Hepatocyte (in vitro differentiated cells): ENCODE measurements at places on chromosomes 3 and 15.

DNA sequence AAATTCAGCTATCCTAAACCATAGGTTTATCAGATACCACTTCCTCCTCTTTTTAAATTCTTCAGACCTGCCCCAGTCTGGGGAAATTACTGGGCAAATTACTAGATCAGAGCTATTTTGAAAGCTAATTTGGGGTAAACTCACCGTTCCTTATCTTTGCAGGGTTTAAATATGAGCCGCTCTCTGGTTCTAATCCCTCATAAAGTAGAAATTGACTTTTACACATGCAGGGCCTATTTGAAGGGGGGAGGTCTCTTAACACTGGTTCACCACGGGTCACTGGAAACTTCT, 11.0 kb upstream of the MEIS2 start:
- DNase-seq = no peak

DNA sequence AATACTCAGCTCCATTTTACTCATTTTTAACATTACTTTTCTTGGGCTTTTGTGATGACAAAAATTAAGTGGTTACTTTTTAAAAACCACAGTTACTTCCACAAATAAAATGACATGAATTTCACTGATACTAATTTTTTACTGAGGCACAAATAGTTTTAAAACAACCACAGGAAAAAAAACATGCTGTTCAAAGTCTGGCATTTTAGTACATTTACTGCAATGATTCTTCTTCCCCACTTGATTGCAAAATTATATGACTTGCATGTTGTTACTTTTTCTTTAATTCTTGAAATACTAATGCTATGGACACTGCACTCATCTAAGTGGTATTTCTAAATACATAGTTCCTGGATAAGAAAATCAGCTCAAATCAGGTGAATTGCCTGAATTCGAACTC, 24.8 kb upstream of the SLMAP start:
- DNase-seq = no peak

DNA sequence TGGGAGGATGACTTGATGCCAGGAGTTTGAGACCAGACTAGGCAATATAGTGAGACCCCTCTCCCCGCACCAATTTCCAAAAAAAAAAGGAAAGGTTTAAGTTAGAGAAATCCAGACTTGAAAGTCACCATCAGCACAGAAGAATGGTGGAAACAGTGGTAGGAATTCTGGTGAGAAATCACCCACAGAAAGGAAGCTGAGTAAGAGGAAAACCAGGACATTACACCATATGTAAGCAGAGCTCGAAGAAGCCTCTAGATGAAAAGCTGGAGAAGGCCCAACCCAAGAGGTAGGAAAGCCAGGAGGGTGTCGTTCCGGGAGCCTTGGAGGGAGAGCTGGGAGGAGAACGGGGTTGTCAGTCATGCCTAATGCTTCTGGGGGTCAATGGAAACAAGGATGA, 40.5 kb downstream of the RASGRP1 start:
- DNase-seq = no peak

DNA sequence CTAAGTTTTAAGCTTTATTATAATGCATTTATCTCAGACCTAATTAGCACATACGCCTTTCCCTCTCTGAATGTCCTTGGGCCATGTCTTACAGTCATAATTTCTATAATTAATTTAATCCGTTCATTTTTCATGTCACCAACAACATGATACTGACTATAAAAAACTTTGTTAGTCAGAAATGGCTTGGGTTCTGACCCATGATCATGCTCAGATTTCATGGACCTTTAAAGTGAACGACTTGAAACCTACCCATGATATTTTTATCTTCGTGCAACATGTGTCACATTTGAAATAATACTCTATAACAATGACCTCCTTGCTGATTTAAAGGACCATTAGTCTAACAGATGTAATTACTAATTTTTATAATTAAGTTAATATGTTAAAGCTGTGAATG, 1033.8 kb downstream of the DIPK2A start:
- DNase-seq = no peak

GRCh38 chr3:55090291-55090690, 162.4 kb upstream of the LRTM1 start:
- DNase-seq = no peak

DNA sequence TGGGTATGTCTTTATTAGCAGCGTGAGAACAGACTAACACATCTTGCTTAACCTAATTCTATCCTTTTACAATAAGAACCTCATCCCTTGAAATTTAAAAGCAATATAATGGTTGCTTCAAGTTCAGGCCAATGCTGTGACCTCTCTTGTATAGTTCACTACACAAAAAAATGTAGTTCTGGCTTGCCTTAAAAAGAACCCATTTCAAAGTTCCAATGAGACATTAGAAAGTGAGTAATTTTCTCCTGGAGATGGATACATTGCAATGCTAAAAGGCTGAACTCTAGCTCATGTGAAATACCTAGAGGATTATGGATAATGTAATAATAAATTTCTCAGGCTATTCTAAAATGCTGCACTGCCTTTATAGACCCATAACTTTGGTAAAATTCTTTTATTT, 47.8 kb downstream of the ATP13A4 start:
- no peak for DNase-seq

DNA sequence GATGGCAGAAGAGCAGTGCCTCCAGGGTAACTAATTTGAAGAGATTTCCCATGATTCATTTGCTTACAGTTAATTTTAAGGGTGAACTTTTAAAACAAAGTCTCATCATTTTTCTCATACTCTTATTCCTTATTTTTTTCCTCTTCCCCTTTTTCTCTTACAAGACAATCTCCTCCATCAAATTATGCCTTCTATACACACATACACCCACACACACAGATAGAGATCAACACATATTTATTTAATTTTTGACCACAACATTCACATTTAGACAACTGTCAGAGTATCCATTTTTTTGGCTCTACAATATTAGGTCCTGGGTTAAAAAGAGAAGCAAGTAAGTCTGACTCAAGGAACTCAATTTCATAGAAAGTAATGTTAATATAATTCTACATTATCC, 37.6 kb downstream of the AAGAB start:
- DNase-seq = no peak

GRCh38 chr3:167354751-167355150, 25.3 kb downstream of the ZBBX start:
- DNase-seq = no peak

DNA sequence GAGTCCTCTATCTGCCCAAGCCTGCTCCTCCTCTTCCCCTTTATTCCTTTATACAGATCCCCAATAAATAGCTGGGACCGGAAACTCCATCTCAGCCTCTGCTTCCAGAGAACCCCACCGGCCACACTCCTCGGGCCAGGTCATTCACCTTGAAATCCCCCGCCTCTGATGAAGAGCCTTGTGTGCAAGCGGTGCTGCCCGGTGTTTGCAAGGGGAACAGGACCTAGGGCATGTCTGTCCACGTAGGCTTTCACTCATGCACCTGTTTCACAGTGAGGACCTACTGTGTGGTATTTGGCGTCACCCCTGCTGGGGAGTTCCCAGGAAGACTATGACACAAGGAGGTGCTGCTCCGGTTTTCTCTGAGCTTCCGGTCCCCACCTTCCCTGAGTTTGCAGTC, 54.0 kb downstream of the WNT7A start:
- no peak for DNase-seq

DNA sequence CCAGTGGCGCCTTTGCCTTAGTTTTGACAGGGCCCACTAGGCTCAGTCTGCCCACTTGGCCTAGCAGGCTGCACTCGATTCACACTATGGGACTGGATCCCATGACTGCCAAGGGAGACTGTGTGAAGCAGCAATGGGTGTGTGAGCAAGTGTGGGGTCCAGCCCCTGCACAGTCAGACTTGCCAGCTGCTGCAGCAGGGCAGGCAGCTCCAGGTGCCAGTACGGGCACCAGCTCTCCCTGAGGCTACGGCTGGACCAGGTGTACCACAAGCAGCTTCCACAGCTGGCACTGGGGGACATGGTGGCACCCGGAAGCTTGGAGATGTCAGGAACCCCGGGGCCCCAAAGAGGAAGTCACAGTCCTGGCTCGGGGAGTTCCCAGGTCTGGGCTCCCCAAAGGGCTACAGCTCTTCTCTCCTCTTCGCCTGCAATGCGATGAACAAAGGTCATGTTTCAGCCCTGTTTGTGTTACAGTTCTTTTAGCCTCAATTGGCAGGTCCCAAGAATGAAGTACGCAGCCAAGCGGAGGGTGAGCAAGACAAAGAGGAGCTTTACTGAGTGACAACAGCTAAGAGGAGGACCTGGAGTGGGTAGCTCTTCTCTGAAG, 67.1 kb downstream of the PIK3CB start:
- no peak for DNase-seq

DNA sequence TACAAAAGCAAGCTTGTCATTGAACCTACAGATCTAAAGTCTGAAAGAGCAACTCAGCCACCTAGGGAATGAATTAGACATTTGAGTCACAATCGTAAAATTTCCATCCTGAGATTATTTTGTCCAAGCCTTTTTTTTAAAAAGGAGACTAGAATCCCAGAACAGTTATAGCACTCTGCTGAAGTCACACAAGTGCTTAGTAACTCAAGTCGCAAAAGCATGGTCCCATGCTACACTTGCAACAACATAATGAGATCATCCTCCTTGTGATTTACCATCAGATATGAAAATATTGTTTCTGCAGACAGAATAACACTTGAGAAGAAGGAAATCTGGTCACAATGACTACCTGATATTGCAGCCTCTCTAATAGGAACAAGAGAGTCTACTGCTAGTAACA, 106.7 kb downstream of the ZIC4 start:
- no peak for DNase-seq

- DNase-seq = no peak
Measured at GRCh38 chr3:48467473-48468267, 21.1 kb downstream of the ATRIP start.

- DNase-seq = no peak
Measured at GRCh38 chr3:196354132-196354531, 15.9 kb upstream of the TM4SF19 start.

- no peak for DNase-seq
Measured at GRCh38 chr15:58865425-58865880, 68.0 kb downstream of the SLTM start.

DNA sequence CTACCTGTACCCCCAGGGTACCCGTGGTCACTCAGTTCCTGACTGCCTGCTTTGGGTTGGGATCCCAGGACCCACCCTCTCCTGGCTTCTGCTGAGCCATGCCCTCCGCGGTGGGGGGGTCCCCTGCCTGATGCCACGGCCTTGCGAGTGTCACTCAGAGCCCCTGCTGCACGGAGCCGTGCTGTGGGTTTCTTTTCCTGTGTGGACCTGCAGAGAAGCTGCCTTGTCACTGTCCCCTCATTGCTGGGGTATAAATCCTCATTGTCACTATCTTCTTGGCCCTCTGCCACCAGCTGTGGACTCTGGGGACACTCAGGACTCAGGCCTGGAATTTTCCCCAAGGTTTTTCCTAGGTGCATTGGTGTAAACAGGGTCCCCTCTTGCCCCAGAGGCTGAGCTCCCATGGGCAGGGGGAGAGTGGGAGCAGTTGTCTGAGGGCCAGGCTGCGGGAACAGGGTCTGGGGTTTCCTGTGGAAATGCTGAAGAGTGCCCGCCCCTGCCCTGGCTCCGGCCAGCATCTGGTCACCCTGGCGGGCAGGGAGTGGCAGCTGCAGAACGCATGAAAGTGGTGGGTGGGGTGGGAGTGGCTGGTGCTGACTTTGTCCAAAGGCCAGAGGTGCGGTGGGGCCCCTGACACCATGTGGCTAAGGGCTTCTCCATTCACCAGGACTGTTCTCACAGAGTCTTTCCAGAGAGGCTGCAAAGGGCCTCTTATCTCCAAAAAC, 191.7 kb downstream of the GOLGA6L6 start:
- DNase-seq = peak; percentile 39

GRCh38 chr3:131960324-131960723, 74.5 kb downstream of the CPNE4 start:
- DNase-seq = peak; percentile 28

- no peak for DNase-seq
Measured at GRCh38 chr3:63857311-63857710, 6.3 kb downstream of the THOC7 start.

GRCh38 chr15:34853001-34853758, 57.8 kb upstream of the ACTC1 start:
- DNase-seq = no peak

DNA sequence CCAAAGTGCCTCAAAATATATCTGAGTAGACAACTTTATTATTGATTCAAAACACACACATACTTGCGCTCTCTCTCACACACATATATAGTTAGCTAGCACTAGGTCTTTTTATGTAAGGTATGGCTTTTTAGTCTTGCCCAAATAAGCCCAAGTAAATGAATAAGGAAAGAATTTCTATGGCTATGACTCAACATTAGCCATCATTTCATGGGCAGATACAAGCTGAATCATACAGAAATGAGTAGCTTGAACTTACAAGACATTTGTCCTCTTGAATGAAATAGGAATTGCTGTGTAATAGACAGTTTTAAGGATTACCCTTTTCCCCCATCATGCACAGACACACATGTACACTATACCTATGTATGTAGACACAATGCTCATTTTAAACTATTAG, 4.9 kb downstream of the CADPS start:
- no peak for DNase-seq

- no peak for DNase-seq
Measured at GRCh38 chr15:36877796-36878683, 222.3 kb downstream of the MEIS2 start.

DNA sequence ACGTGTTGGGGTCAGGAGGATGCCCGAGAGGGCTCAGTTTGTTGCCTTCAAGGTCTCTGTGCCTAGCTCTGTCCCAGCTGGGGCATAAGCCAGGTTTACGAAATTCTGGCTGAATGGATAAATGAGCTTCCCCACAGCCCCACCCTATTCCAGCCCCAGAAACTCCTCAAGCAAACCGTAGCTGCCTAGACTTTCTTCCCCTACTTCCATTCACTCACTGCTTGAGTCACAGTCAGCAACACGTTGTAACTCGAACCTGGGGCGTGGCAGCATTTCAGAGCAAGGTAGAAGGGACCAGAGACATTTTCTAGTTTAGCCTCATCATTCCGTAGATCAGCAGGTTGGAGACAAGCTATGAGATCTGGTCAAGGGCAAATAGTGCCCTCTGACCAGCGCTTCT, 24.2 kb downstream of the NMNAT3 start:
- peak; percentile 23 for DNase-seq

DNA sequence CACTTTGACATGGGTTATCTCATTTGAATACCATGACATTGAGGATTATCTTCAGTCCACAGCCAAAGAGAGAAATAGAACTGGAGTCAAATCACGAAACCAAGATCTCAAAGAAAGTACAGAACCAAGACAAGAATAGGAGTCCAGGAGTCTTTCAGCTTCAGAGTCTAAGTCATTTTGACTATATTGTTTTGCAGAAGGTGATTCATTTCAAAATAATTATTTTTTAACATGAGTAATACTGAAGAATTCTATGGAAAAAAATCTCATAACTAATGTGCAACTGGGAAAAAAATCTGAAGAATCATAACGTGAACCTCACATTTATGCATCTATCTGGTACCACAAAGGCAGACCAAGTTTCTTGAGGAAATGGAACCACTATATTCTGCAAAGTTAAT, 60.3 kb downstream of the UBE3A start:
- DNase-seq = no peak
